ENCODE measurements at places on chromosomes 2 and 18.

DNA sequence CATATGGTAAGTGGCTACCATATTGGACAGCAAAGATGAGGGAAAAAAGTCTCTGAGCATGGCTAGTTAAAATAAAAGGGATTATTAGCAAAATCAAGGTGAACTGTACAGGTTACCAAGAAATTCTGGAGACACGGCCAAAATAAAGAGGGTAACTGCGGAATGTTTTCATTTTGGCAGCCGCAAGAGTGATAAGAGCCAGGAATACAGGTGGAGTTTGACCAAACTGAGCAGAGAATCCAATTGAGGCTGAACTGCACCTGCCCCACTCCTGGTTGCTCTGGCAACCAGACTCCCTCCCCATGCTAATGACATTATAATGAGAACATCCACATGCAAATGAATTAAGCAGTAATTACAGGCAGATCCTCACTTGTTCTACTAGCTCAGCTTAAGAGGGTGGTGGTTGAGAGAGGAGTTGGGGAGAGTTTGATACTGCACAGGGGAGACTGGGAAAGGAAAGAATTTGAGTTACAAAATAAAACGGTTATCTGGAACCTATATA, 18.8 kb upstream of the EPHA4 start:
- DNase-seq, result no peak

DNA sequence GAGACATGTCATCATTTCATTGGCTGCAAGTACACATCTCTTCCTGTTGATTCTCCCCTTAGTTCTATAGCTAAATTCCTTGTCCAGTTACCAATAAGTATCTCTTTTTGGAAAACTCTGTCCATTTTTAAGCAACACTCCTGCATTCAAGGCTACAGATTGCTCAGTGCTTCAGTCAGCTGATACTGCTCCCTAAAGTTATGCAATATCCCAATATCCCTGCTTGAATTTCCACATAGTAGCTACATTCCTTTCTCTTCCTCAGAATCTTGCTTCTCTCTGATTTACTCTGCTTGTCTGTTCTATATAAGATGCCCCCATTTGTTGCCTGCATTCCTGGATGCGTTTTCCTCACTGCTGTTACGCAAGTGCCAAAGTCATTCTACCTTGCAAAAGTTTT, 109.8 kb downstream of the PARD3B start:
- DNase-seq, result no peak

- DNase-seq, result no peak
Measured at GRCh38 chr2:236859908-236860307, 225.8 kb upstream of the COPS8 start.

DNA sequence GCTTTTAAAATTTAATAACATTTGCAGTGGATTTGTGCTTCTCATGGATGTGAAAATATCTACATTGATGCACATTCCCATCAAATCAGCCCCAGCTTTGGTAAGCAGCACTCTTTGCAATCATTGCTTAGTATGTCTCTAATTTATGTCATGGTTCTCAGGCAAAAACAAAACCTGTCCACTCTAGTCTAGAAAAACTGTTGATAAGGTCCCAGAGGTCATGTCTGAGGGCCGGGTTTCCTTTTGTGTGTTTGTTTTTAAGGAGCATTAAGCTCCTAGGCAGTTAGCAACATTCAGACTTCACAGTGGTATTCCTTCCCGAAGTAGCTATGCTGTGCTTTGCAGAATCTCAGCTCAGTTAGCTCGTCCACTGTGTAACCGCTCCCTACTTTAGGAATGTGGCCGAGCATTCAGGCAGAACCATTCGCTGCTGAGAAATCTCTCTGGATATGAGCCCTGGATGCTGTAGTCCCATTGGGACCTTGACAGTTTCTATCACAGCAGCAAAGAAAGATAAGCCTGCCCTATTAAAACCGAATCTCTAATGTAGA, 4.0 kb downstream of the DIPK1C start:
- DNase-seq, result no peak

- DNase-seq, result no peak
Measured at GRCh38 chr18:79911344-79912270, 39.8 kb downstream of the SLC66A2 start.

DNA sequence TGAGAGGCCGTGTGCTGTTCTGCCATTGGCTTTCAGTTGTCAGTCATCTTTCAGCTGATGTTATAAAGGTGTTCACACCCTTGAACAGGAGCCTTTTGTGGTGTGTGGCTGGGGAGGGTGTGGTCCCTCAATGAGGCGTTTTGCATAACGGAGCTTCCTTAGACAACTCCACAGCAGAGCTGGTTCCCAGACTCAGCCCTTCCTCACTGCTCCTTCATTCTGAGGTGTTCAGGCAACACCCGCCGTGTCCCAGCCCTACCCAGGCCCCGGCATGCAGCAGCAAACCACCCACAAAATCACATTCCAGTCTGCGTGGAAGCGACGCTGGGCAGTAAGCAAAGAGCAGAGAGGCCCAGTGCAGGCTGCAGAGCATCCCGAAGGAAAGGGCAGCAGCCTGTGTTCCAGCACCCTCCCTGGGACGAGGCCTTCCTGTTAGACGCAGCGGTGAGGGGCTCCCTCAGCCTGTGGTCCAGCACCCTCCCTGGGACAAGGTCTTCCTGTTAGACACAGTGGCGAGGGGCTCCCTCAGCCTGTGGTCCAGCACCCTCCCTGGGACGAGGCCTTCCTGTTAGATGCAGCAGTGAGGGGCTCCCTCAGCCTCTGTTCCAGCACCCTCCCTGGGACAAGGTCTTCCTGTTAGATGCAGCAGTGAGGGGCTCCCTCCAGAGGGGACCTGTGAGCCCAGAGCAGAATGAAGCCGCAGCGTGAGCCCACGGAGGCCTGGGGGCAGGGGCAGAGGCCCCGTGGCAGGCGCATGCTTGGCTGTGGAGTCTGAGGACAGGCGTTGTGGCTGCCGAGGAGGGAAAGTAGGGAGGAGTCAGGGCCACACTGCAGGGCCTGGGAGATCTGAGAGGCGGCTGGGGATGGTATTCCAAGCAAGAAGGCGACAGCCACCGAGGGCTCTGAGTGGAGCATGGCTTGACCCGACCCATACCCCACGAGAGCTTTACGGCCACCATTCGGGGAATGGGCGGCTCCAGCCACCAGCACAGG, 201.8 kb upstream of the HDAC4 start:
- no peak for DNase-seq

DNA sequence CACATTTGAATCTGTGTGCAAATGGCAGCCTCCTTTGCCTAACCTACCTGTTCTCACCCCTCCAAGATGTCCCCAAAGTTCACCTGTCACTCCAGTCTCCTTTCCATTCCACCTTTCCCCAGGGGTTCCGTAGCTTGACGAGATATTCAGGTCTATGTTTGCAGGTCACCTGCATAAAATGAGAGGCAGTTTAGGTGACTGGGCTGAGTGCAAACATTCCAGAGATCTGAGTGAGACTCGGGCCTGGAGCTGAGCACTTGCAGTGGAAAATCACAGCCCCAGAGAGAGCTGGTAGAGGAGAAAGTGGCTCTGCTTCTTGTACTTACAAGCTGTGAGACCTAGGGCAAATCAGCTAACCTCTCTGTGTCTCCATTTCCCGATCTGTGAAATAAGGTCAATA, 20.1 kb downstream of the CAPN14 start:
- DNase-seq, result no peak

- DNase-seq, result no peak
Measured at GRCh38 chr2:14678761-14679160, 46.2 kb downstream of the LRATD1 start.

DNA sequence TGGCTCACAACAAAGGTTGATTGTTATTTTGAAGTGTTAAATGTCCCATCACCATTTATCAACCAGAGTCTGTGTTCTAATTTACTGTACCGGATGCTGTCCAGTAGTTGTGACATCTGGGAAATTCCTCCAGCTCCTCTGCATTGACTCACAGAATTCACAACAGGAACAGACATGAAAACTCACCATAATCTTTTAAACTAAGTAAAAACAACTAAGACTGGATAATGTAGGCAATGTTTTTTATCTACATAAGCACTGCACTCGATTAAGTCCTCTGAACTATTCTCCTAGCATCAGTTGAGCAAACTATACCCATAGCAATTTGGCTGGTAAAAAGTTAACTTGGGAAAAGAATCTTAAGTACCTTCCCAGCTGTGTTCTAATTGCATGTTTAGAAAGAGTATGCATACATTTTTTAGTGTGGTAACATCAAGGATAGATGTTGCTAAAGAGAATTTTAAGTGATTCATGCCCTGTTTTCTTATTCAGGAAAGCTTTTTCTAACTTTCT, 42.9 kb upstream of the MYO1B start:
- DNase-seq, result no peak

- DNase-seq, result no peak
Measured at GRCh38 chr18:27860701-27861107, 316.2 kb downstream of the CDH2 start.

DNA sequence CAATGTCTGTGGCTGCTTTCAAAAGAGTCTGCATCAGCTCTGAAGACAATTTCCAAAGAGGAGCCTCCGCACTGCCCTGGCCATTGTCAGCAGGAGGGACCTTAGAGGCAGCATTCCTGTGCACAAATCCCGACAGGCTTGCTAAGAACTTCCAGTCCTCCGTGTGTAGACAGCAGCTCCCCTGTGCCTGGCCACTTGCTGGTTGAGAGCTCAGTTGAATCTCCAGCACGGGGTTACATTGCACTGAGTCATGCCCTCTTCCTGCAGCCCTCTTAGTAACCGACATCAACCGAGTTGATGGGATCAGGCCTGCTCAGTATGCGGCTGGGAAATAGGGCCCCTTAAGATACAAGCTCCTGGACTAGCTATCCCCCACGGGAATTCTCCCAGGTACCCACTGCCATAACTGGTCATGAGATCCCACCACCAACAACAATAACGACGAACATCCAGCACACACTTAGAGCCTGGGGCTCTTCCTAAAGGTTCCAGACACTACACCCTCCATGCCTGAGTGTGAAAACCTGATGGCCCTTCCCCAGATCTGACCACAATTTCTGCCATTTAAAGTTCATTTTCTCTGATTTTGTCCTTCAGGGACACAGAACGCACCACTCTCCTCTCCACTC, 12.0 kb downstream of the ATP6V1B1 start:
- no peak for DNase-seq

DNA sequence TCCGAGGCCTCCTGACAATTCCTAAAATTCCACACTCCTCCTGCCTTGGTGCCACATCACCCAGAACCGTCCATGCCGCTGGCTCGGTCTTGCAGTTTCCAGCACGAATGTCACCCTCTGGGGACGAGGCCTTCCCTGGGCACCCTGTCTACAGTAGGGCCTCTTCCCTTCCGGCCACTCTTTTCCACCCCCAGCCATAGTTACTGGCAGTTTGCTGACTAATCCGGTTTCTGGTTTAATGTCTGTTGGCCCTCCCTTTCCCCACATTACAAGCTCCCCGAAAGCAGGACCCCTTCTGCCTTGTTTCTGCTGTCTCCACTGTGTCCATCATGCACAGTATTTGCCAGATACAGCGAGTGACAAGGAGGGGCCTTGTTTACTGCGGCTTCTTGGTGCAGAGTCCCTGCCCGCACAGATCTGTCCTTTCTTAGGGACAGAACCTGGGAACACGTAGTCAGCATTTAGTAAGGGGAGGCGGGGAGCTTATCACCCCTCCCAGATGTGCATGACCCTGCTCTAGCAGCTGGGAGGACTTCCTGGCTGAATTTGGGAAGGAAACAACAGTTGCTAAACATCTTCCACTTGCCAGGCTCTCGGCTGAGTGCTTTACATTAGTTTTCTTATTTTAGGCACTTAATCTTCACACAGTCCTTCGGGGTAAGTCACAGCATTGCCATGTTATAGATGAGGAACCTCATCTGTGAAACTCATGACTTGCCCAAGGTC, 23.6 kb upstream of the CATIP start:
- no peak for DNase-seq

DNA sequence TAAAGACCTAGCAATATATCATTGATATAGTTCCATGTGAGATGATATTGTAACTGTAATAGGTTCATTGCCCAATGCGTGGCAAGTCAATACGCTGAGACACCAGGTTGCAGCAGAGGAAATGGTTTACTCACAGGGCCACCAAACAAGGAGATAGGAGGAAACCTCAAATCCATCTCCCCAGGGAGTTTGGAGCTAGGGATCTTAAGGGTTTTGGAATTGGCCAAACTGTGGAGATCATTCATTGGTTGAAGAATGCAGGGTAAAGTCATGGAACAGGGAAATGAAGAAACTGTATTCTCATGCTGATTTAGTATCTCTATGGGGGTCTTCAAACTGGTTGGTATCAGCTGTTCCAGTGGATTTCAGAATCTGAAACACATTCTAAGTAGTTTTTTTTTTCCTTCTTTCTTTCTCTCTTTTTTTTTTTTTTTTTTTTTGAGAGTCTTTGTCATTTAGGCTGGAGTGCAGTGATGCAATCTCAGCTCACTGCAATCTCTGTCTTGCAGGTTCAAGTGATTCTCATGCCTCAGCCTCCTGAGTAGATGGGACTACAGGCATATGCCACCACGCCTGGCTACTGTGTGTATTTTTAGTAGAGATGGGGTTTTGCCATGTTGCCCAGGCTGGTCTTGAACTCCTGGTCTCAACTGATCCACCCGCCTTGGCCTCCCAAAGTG, 30.7 kb upstream of the PPM1B start:
- no peak for DNase-seq

DNA sequence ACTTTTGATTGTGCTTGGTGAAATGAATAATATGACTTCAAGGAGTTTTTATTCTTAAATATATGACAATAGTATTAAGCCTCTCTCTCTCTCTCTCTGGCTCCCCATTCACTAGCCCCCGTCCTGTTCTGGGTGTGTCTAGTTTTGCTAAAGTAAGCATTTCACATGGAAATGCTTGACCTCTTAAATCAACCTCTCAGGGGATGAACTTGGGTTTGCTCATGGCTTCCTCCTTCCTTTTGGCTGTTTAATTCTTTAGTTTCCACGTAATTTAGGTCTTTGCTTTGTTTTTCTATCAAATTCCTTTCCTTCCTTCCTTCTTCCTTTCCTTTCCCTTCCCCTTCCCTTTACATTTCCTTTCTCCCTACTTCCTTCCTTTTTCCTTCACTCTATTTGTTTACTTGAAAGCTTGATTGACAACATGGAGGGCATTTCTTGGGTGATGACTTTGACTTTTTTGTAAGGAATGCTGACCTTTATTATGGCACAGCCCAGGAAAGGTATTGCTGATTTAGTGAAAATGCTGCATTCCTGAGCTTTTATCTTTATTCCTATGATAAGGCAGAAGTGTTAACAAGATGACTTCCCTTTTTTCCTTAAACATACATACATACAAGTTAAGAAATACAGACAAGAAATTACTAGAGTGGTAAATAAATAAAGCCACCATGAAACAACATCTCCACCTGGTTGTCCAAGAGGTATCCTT, 3.6 kb downstream of the DPP4 start:
- no peak for DNase-seq
